ENCODE measurements at places on chromosomes 5 and 9.

DNA sequence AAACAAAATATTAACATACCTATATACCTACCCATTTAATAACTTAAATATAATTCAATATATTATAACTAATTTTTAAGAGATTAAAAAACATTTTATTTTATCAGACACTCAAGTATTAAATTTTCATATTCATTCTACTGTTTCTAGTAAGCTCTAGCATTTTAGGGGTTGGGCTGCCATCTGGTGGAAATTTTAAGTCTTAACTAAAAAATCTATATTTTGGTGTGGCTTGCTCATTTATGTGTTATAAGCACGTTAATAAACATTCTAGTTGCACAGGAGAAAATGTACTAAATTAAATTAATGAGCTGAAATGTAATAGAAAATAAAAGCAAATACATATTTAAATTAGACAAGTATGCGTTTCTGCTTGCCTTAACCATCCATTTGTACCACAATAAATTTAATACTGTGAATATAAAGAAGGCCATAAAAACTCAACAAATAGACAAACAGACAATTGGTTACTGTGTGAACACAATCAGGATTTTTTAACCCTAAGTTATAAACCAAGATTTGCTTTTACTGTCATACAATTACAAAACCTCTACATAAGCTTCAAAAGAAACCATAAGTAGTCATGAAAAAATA, 1728.3 kb upstream of the CDH9 start:
- no peak for DNase-seq

DNA sequence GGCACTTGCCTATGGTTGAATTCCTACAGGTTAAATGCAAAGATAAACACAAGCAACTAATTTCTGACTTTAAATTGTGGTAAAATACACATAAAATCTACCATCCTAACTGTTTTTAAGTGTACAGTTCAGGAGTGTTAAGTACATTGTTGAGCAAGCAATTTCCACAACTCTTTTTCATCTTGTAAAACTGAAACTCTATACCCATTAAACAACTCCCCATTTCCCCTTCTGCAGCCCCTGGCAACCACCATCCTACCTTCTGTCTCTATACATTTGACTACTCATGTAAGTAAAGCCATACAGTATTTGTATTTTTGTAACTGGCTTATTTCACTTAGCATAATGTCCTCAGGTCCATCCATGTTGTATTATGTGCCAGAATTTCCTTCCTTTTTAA, 38.5 kb upstream of the STX17 start:
- no peak for DNase-seq

- no peak for DNase-seq
Observed at GRCh38 chr5:142805339-142805738, 35.2 kb downstream of the ARHGAP26 start.

- no peak for DNase-seq
Observed at GRCh38 chr9:97474372-97474925, 27.0 kb upstream of the TMOD1 start.

GRCh38 chr9:16535555-16535954, 334.9 kb downstream of the BNC2 start:
- no peak for DNase-seq

GRCh38 chr9:83933790-83934189, 12.6 kb upstream of the KIF27 start:
- no peak for DNase-seq

- no peak for DNase-seq
Observed at GRCh38 chr9:127983847-127984289, 3.1 kb upstream of the EEIG1 start.

GRCh38 chr5:149995385-149996204, 4.9 kb downstream of the TIGD6 start:
- no peak for DNase-seq

GRCh38 chr5:161406880-161407279, 139.6 kb downstream of the GABRB2 start:
- no peak for DNase-seq

DNA sequence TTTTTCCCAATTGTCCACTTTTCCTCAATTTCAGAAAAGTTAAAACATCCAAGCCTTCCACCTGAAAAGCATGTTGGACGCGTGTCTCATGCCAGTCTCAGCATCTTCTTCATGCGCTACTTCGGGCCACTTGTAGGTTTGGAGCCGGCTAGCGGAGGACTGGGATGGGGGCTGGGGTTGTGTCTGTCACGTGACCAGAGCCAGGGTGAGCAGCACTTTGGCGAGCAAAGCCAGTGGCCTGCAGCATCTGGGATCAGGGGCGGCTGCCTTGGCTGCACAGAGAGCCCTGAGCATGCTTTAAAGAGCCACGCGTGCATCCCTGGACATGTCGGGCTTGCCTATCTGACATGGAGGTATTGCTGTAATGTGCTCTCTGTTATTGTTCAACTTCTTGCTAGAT, 41.2 kb downstream of the SLC6A3 start:
- no peak for DNase-seq

DNA sequence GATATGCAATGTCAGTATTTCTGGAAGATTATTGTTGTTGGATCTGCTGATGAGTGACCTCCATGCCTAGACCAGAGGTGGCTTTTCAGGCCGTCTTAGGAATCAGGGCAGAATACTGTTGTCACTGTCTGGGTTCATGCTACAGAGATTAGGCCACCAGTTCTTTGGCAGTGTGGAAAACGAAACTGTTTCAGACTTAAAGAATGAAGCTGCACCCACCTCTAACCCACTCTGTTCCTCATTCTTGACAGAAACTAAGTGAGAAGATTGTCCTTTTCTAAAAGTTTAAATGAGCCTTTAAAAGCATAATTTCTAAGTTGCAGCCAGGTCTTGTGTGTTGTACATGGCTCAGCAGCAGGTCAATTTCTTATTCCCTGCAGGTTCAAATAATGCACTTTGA, 444.3 kb downstream of the ENC1 start:
- no peak for DNase-seq

- no peak for DNase-seq
Observed at GRCh38 chr5:445591-445990, 2.6 kb downstream of the EXOC3 start.

DNA sequence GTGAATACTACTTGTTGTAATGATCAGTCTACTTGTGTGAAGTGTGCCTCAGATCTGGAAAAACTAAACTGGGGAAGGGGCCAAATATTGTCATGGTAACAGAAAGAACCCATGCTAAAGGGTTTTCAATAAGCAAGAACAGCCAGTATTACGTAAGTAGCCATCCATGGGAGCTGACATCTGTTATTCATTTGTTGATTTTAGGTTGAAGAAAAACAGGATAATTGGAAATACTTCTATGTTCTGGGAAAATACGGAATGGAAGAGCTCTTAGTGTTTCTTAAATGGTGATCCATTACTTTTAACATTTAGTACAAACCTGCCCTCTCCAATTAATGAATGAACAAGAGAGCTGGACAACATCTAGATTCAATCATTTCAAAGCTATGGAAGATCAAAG, 485.8 kb downstream of the NTRK2 start:
- no peak for DNase-seq

GRCh38 chr5:80960531-80961375, 590 bp downstream of the RASGRF2 start:
- DNase-seq: peak; percentile 63

GRCh38 chr5:145937432-145938250, 1.3 kb downstream of the SH3RF2 start:
- no peak for DNase-seq

DNA sequence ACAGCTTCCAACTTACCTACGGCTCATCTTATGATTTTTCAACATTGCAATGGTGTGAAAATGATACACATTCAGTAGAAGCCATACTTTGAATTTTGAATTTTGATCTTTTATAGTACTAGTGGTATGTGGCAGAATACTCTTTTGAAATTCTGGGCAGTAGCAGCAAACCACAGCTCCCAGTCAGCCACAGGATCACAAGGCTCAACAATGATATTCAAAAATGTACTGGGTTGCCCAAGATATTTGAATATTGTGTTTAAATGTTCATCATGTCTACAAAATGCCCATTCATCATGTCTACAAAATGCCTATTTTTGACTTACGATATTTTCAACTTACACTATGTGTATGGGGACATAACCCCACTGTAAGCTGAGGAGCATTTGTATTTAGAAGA, 81.3 kb upstream of the PRR16 start:
- no peak for DNase-seq

DNA sequence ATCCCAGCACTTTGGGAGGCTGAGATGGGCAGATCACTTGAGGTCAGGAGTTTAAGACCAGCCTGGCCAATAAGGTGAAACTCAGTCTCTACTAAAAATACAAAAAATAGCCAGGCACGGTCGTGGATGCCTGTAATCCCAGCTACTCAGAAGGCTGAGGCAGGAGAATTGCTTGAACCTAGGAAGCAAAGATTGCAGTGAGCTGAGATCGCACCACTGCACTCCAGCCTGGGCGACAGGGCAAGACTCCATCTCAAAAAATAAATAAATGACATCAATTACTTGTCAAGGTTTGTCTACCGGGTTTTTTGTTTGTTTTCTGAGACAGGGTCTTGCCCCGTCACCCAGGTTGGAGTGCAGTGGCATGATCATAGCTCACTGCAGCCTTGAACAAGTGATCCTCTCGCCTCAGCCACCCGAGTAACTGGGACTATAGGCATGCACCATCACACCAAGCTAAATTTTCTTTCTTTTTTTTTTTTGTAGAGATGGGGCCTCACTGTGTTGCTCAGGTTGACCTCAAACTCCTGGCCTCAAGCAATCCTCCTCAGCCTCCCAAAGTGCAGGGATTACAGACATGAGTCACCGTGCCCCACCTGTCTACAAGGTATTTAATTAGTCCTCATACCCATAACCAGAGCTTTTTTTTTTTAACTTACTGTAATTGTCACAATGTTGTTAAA, 64.9 kb downstream of the SUSD1 start:
- no peak for DNase-seq

- DNase-seq: no peak
Observed at GRCh38 chr5:66222455-66222854, 78.4 kb downstream of the SREK1 start.

- peak; percentile 48 for DNase-seq
Observed at GRCh38 chr9:5626727-5627634, 1.9 kb upstream of the RIC1 start.

- DNase-seq: no peak
Observed at GRCh38 chr5:424301-425110, 18.5 kb upstream of the EXOC3 start.

DNA sequence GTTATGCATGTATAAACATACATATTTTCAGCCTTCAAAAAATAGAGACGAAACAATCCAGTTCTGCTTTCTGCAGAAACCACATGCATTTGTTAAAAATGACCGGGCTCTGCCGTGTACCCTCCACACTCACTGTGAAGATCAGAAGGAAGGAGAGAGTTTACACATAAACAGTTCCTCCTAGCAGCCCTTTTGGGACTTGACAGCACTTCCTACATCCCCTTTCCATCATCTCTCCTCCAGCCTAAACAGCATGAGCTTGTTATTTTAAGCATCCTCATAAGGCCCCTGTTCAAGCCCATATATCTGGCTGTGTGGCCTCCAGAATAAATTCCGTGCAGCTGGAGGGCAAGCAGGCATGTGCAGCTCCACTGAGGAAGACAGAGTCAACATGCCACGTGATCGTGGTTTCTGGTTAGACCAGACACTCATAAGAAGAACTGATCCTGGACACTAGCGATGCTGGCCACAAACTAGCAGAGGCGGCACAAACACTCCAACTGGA, 42.2 kb downstream of the NIPAL4 start:
- no peak for DNase-seq

- DNase-seq: no peak
Observed at GRCh38 chr5:124981901-124982300, 235.5 kb upstream of the ZNF608 start.

- DNase-seq: no peak
Observed at GRCh38 chr5:128303593-128303992, 220.0 kb downstream of the SLC12A2 start.

DNA sequence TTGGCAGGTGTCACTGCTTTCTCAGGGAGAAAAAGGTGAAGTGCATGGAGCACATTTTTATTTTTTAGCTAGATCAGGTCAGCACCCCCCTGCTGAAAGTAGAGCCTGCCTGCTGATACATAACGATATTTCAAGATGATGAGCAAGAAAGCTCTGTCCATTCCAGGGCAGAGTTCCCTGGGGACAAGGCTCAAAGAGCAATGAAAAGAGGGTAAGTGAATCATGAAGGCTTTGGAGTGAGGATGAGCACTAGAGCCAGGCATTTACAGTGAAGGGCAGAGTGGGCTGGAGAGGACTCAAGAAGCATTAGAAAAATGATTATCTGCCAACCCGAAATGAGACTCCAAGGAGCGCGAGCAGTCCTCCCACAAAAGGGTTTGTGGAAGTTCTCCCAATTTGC, 345.7 kb downstream of the TLE4 start:
- no peak for DNase-seq

DNA sequence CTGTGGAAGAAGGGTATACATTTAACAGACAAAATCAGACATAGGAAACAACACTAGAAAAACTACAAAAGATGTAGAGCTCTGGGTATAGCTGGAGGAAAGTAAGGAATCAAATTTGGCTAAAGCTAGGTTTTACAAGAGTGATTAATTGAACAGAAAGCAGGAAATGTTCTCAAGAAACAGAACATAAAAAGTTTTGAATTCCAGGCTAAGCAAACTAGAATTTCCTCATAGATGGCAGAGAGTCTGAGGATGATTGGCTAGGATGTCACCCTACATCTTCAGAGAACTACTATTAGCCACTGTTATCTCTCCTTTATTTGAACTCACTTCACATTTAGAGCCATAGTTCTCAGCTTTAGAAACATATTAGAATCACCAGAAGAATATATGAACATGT, 502.1 kb upstream of the PAPPA start:
- no peak for DNase-seq

GRCh38 chr9:118023644-118024043, 319.4 kb downstream of the TLR4 start:
- DNase-seq: no peak

GRCh38 chr5:141094481-141095262, at the start of gene PCDHB2:
TSS of gene PCDHB2 (plus strand) at chr5:141094615. CDS start at chr5:141094791, 176 bp downstream.
- no peak for DNase-seq

GRCh38 chr5:142492781-142493281, 168.0 kb upstream of the SPRY4 start:
- no peak for DNase-seq

GRCh38 chr5:159864885-159865691, 51.2 kb upstream of the ADRA1B start:
- no peak for DNase-seq

DNA sequence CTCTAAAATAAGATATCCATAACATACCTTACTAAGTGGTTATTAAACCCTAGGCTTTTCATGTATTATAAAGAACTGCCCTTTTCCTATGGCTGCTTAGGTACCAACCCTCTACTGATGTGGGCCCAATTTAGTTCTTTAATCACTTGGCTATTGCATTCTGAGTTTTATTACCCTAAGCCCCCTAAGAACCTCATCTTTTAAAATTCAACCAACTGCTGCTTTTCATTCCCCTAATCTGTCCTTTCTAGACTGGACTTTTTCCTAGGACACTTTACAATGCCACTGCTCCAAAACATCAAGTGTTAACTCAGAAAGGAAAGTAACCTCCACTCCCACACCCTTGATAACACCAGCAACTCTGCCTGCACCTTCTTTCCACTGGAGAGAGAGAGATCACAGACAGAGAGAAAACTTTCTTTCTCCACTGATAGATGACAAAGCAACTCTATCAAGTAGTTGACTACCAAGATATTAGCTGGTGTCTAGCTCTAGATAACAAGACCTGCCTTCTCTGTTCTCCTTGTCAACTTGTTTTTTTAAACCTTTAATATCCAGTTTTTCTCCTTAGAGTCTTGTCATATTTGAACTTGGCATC, 27.3 kb downstream of the ELL2 start:
- no peak for DNase-seq

- no peak for DNase-seq
Observed at GRCh38 chr5:123916345-123917121, 404.6 kb downstream of the CSNK1G3 start.

GRCh38 chr5:157182143-157182757, 1.6 kb downstream of the ITK start:
- no peak for DNase-seq

All from stimulated activated naive CD8-positive, alpha-beta T cell treated with anti-CD3 and anti-CD28 coated beads, Interleukin-15, Interleukin-2, amounts not matched to agents 100 U/mL and 50 U/mL, for 24 hours (primary cell).